Substantia nigra (tissue), 51 donors: ENCODE measurements at places on chromosomes 7 and 10.

- DNase-seq: no peak
Measured at GRCh38 chr7:111985798-111986197, 220.4 kb downstream of the DOCK4 start.

GRCh38 chr10:30645340-30645827 lies 15.8 kb upstream of the LYZL2 start:
- DNase-seq: no peak

DNA sequence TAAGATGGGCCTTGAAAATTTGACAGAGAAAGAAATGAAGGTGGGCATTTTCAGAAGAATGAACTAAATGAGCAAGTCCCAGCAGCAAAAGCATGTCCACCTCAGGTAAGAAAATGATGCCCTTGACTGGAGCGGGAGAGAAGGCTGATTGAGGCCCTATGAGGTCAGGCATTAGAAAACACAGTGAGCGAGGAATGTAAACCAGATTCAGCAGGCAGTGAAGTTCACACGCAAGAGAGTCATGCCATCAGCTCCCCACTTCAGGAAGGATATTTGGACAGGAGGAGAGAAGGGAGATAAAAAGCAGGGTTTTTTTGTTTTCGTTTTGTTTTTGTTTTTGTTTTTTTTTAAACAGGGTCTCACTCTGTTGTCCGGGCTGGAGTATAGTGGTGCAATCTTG lies 166.4 kb downstream of the PPP1R17 start:
- no peak for DNase-seq

GRCh38 chr7:152108359-152108758 lies 82.9 kb downstream of the GALNT11 start:
- DNase-seq: no peak

DNA sequence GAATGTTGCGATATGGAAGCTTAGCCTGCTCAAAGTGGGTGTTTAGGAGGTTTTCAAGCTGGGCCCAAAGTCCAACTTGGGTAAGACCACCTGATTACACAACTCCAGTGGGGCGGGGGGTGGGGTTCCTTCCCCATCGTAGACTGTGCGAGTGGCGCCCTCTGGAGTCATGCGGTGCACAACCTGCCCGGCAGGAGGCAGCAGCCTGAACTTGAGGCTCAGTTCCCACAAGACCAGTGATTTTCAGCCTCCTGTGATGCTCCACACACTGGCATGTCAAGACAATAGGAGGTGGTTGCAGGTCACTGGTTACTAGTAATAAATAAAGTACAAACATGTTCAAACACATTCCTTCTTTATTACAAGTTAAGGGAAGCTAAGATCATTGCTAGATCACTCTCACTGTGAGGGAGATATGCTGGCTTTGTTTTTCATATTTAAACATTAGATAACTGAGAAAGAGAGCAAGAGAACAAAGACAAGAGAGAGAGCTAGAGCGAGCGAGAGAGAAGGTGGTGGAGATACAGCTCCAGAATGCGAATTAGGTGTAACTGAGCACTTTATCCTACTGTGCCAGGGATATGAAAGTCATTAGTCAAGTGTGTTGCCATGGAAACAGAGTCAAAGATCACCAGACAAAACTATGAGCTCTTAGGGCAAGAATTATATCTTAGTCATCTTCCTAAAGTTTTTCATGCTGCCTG lies 97.4 kb upstream of the BMPER start:
- DNase-seq: no peak

GRCh38 chr10:59801171-59801570 lies 47.9 kb upstream of the MRLN start:
- no peak for DNase-seq

- no peak for DNase-seq
Measured at GRCh38 chr7:127393368-127394058, 1.0 kb upstream of the ZNF800 start.

GRCh38 chr7:105325216-105325904 lies 63.4 kb downstream of the SRPK2 start:
- DNase-seq: no peak
